ENCODE measurements at places on chromosomes 12 and 14. TPM values are rescaled to one million over a fixed set of nuclear protein-coding genes. Genes with fewer than 3 reads are reported as not detected.

GRCh38 chr12:56803750-56804149, 40.6 kb downstream of the HSD17B6 start:
- H3K4me3 ChIP-seq = no peak overlapping the region
- H3K27me3 ChIP-seq = no peaks in the 10 kb centered on the region
- no peaks in the 10 kb centered on the region for H3K4me1 ChIP-seq
- DNase-seq = no peak

DNA sequence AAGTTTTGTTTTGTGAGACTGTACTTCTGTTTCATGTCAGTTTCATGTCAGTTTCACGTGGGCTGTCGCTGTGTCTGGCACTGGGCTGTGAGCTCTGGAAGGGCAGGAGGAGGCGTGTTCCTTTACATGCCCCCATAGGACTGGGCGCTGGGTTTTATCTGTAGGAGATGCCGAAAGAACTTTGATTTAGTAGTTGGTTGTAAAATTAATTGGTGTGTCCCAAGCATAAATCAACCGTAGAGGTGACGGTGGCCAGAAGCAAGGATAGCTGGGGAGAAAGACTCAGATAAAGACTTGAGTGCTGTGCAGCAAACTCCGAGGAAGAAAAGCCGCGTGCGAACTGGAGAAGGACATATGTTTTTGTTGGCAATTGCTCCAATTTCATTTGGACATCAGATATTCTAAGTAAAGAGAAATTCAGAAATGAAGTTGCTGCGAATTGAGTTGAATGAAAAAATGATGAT, 182.5 kb downstream of the VRK1 start:
- no peaks in the 10 kb centered on the region for H3K36me3 ChIP-seq
- no peak overlapping the region for H3K4me3 ChIP-seq
- DNase-seq = no peak
- no peak overlapping the region for H3K27ac ChIP-seq
- H3K27me3 ChIP-seq = no peaks in the 10 kb centered on the region
- no peaks in the 10 kb centered on the region for H3K4me1 ChIP-seq

GLIPR1L2 gene
- total RNA-seq = 0.60 TPM

- H3K27me3 ChIP-seq = no peaks in the 10 kb centered on the region
- H3K36me3 ChIP-seq = no peaks in the 10 kb centered on the region
Measured at GRCh38 chr14:34359420-34360117, 102.5 kb downstream of the SPTSSA start.

- H3K27ac ChIP-seq = no peak overlapping the region
- no peak overlapping the region for H3K4me3 ChIP-seq
- DNase-seq = no peak
- H3K4me1 ChIP-seq = no peaks in the 10 kb centered on the region
- H3K27me3 ChIP-seq = no peaks in the 10 kb centered on the region
Measured at GRCh38 chr12:25521625-25522256, 31.3 kb downstream of the LMNTD1 start.

DNA sequence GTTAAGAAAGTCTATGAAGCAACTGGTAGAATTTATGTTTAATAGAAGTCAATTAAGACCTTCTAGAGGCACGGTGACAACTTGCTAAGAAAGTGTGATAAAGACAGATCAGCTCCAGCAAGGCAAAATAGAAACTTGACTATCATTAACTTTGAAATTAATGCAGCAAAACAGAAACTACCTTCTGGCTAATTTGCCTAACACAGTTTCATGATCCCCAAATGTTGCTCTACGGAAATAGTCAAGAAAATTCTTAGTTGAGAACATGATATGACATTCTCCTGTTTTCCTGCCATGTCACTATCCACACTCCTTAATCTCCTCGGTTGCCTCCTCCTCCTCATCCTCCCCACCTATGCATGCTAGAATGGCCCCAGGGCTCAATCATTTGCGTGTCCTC, 4.2 kb downstream of the DENND5B start:
- no peaks in the 10 kb centered on the region for H3K36me3 ChIP-seq
- H3K27ac ChIP-seq = no peak overlapping the region
- no peak for DNase-seq
- no peak overlapping the region for H3K4me3 ChIP-seq
